ENCODE measurements at places on chromosomes 1 and 21.
A peak's percentile ranks its signal among the peaks of the same experiment; 100 is the strongest.

GRCh38 chr1:66270119-66270812 lies 263.7 kb upstream of the SGIP1 start:
- DNase-seq: no peak

GRCh38 chr21:36976882-36977651 lies 10.6 kb upstream of the HLCS start:
- no peak for DNase-seq

DNA sequence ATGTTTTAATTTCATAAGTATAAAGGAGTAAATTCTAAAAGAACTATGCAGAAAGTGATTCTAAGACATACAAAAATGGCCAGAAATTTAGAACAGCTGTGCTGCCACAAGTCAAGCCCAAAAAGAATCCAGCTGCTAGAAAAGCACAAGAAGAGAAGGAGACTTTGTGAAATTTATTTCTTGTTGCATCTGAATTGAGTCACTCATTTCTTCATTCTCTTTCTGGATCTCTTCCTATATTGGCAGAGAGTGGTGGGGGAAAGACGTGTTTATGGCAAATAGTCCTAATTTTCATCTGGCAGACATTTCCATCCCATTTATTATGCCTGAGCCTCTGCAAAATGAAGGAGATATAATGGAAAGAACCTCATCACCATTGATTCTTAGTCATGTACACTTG lies 139.6 kb upstream of the CTTNBP2NL start:
- DNase-seq: no peak

DNA sequence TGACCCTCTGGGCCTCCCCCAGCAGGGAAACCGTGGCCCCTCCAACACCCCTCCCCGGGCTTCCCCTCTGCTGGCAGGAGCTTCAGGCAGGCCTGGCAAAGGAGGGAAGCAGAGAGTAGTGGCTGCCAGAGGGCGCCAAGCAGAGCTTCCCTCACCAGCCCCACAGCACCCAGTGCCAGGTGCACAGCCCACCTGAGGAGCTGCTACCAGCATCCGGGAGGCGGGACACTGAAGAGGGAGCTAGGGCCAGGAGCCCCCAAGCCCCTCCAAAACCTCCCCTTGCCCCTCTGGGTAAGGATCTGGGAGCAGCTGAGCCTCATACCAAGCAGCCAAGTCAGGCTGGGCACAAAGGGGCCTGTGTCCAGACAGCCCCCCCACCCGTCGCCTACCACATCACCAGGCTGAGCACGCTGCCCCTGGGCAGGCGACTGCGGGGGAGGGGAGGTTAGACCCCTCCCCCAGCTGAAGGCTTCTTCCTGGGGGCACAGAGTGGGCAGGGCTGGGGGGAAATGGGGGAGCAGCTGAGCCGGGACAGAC lies 19.6 kb downstream of the CCDC24 start:
- no peak for DNase-seq

- no peak for DNase-seq
Measured at GRCh38 chr1:240170266-240170665, 78.6 kb downstream of the FMN2 start.

DNA sequence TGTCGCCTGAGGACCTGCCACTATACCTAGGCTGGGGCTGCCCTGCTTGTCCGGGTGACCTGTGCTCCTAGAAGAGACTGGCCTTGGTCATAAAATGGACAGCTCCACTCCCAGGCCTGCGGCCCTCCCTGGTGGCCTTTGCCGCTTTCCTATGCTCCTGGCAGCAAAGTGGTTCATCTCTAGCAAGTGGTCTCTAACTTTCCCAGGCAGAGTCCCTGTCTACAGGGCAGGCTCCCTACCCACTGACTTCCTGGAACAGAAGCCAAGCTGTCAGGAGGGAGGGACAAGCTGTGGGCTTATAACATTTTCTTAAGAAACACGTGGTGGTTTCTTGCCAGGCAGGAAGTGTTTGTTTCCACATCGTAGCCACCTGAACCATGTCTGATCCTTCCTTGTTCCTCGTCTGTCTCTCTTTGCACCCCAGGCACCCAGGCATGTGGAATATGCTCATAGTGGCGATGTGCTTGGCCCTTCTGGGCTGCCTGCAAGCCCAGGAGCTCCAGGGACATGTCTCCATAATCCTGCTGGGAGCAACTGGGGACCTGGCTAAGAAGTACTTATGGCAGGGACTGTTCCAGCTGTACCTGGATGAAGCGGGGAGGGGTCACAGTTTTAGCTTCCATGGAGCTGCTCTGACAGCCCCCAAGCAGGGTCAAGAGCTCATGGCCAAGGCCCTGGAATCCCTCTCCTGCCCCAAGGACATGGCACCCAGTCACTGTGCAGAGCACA lies 10.1 kb downstream of the H6PD start:
- no peak for DNase-seq

DNA sequence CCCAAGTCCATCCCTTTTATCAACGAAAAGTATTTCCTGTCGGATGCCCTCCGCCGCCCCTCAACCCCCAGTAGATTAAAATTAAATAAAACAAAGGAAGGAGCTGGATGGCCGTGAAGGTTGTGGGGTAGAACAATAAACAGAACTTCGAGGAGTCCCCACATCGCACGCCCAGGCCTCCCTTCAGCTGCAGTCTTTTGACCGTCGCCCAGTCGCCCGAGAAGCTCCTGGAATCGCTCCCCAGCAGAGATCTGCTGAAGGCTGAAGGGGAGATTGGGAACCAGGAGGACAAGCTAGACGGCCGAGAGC lies 905 bp downstream of the BARHL2 start:
- no peak for DNase-seq

DNA sequence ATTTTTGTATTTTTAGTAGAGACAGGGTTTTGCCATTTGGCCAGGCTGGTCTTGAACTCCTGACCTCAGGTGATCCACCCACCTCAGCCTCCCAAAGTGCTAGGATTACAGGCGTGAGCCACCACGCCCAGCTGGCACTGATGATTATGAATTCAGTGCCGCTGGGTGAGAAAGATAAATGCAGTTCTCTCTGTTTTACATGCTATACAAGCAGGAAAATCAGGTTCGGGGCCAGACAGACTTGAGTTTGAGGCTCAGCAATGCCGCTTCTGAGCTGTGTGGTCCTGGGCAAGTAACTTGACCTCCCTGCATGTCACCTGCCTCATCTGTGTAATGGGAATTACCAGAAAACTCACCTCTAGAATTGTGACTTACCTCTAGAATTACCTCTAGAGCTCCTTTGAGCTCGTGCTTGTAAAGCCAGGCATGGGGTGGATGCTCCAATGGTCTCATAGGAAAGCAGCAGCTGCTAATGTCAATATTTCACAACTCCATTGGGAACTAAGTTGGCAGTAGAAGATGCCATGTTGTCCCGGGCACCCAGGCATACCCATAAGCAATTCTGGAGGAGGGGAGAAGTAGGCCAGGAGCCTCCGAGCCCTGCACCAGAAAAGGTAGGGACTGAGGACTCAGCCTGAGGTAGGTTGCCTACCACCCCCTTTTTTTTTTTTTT lies 119.8 kb upstream of the SLC25A33 start:
- DNase-seq: no peak

GRCh38 chr1:18058981-18059605 lies 48.5 kb upstream of the IGSF21 start:
- DNase-seq: no peak

DNA sequence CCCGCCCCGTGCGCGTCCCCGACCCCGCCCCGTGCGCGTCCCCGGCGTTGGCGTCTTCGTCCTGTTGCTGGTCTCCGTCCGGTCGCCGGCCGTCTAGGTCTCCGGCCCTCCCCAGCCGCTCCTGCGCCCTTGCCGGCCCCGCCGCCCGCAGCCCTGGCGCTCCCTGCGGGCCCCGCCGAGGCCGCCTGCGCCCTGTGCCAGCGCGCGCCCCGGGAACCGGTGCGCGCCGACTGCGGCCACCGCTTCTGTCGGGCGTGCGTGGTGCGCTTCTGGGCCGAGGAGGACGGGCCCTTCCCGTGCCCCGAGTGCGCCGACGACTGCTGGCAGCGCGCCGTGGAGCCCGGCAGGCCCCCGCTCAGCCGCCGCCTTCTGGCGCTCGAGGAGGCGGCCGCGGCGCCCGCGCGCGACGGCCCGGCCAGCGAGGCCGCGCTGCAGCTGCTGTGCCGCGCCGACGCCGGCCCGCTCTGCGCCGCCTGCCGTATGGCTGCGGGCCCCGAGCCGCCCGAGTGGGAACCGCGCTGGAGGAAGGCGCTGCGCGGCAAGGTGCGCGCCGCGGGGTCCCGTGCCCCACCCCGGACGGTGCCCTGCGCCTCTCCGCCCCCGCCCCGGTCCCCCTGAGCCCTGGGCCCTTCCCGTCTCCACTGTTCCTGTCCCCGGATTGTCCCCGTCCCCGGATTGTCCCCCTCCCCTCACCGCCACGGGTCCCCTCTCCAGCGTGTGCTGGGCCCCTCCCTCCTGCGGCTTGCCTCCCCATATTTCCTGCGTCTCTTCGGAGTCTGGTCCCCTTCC lies at the start of gene RNF187:
Gene RNF187 (plus strand): TSS at position 47 of the 789 bp plus-strand sequence.
- DNase-seq: no peak

DNA sequence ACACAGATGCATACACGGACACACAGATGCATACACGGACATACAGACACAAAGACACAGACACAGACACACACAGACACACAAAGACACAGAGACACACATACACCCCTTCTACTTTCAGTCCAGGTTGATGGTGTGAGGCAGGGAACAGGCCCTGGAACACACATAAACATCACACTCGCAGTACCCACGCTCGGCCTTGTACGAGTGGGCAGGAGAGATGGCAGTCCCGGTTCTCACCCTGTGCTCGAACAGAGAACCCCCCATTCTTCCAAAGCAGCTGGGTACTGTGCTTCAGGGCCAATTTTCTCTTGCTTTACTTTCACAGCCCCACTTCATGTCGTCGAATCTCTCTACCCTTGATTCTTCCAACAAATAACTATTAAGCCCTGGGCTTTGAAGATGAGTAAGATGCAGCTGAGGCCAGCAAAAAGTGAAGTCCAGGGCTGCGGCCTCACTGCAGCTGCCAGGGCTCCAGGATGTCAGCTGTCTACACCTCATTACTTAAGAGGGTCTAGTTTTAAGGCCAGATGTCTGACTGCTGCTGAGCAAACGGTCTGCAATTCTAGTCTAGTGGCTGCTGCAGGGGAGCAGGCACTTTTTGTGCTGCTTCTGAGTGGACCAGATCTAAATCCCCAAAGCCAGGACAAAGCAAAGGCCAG lies 90.1 kb downstream of the PGBD5 start:
- no peak for DNase-seq

GRCh38 chr1:170885551-170885950 lies 49.8 kb upstream of the MROH9 start:
- DNase-seq: no peak

- DNase-seq: no peak
Measured at GRCh38 chr1:235417086-235417697, 50.0 kb downstream of the TBCE start.

DNA sequence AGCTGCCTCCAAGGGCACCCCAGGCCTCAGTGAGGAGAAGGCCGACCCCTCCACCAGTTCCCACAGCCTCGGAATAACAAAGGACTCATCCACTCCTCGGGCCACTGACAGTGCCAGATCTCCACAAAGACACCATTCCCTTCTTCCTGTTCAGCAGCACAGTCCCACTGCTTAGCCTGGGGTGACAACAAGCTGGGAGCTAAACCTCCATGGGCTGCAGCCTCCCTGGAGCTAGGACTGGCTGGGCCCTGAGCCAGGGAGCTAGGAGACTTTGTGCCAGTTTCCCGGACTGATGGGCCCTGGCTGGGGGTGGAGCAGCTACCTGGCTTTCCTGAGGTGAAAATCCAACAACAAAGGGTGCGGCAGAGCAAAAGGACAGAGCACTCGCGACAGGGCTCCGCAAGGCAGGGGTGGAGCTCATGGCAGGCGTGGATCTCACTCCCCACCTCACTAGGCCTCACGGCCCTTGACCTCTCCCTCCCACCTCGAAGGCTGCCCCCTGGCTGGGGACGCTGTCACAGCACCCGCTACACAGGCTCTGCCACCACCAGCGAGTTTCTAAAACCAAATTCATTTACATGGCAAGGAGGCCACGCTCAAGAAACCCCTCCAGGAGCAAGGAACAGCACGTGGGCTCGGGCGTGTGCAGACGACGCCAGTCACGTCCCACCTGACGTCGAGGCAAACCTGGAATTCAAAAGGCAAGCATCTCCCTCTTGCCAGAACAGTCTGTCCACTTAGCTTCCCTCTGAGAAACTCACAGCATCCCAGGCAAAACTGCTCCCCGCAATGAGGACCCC lies 13.8 kb downstream of the SLC35E2B start:
- DNase-seq: no peak

GRCh38 chr21:43302062-43302700 lies 124.8 kb downstream of the SIK1 start:
- DNase-seq: no peak

GRCh38 chr1:210496063-210496462 lies 167.4 kb downstream of the HHAT start:
- no peak for DNase-seq

DNA sequence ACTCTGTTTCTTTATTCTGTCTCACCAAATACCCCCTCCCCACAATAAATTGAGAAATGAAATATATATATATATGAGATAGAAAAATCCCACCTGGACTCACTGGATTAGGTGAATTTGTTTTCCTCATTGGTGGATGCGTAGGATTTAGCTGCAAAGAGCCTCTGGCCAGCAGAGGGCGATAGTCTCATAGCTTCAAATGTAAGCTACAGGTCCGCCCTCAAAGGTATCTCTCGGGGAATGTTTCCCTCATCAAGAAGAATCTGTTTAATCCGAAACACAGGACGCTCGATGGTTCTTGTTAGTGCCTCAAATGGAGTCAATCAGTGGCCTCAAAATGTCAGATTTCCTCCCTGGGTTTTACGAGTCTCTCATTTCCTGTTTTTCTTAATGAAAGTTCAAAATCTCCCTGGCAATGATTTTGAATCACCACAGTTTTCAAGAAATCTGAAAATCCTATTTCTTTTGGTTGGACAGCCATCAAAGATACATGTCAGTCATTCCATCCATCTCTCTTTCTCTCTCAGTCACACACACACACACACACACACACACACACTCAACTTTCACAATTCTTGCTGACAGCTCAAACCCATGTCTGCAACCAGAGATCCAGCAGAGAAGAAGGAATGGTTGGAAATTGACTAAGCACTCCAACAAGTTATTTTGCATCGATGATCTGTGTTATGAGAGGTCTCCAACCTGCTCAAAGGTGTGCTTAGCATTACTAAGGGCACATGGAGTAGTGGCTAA lies 13.9 kb upstream of the CAMK1G start:
- peak; percentile 17 for DNase-seq

GRCh38 chr1:53535846-53536245 lies 76.6 kb downstream of the DMRTB1 start:
- no peak for DNase-seq

DNA sequence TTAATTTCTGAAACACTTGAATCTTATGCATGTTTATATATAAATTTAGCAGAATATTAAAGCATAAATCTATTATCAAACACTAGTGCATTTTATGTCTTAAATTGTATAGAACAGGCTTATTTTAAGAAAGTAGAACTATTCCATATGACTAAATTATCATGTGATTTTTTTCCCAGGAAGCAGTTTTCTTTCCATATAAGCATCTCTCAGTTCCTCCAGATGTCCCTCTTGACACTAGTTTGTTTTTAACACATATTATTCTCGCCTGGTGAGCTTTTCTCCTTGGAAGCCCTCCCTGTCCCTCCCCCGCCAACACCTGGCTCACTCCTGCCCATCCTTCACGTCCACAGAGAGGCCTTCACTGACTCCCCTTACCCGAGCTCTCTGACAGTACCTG lies 48.3 kb upstream of the BCAR3 start:
- DNase-seq: no peak
